ENCODE measurements at places on chromosomes 5 and 9.

DNA sequence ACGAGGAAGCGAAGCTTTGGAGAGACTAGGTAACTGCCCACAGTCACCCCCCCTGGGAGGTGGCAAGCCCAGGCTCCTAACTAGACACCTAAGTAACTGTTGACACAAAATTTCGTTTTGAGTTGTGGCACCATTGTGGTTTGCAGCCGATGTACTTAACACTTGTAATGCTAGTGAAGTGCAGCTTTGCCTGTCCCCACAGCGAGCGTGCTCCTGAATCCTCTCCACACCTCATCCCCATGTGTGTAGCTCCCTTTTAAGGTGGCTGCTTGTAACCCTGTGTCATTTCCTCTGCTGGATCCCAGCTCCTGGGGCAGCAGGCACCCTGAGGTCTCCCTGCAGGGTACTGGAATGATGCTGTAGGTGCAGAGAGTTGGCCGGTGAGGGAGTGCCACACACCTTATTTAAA, 114.9 kb downstream of the TRIO start:
- DNase-seq = no peak

GRCh38 chr5:78843436-78843835, 141.7 kb downstream of the ARSB start:
- no peak for DNase-seq

GRCh38 chr5:83227611-83228010, 150.3 kb downstream of the XRCC4 start:
- DNase-seq = no peak

DNA sequence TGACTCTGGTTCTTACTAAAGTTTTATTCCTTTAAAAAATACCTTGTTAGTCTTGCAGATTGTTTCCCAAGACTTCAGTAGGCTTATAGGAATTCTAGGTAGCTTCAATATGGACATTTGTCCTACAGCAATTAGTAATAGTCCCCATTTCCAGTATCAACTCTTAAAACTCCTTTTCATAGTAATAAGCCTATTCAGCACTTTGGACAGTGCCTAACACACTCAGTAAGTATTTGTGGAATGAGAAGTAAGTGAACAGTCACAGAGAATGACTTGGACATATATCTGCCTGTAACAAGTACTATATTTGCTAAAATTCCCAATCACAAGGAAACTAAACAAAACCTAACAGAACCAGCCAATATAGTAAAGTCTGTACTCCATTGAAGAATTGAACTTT, 1291.8 kb upstream of the DMAC1 start:
- no peak for DNase-seq

GRCh38 chr5:159304961-159305595, 25.2 kb downstream of the IL12B start:
- DNase-seq = no peak

DNA sequence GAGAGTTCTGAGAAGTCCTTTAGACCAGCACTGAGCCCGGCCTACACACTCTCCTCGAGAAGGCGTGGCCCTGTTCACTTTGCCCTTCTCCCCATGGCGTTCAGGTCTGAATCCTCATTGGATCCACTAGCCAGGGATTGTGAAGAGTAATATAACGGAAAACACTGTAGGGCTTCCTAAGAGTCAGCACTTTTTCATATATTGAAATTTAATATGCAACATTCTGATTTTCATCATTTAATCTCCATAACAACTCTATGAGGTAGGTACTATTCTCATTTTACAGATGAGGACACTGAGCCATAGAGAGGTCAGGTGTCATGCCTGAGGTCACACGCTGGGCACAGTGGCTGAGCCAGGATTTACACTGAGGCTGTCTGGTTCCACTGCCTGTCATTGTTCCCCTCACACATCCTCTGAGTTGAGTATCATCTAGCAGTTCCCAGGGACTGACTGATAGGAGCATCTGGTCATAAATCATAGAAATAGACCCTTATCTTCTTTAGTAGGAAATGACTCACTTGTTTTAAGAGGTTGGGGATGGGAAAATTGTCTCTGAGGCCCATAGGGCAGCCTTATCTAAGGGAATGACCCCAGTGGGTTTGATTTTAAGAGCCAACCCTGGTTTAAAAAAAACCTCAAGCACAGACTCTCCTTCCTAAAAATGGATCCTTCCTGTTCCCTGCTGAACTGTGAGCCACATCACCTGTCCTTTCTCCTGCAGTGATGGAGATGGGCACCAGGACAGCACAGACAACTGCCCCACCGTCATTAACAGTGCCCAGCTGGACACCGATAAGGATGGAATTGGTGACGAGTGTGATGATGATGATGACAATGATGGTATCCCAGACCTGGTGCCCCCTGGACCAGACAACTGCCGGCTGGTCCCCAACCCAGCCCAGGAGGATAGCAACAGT, 41.2 kb downstream of the THBS4 start:
- DNase-seq = no peak

- DNase-seq = no peak
Observed at GRCh38 chr9:137970098-137970497, 92.5 kb downstream of the CACNA1B start.

DNA sequence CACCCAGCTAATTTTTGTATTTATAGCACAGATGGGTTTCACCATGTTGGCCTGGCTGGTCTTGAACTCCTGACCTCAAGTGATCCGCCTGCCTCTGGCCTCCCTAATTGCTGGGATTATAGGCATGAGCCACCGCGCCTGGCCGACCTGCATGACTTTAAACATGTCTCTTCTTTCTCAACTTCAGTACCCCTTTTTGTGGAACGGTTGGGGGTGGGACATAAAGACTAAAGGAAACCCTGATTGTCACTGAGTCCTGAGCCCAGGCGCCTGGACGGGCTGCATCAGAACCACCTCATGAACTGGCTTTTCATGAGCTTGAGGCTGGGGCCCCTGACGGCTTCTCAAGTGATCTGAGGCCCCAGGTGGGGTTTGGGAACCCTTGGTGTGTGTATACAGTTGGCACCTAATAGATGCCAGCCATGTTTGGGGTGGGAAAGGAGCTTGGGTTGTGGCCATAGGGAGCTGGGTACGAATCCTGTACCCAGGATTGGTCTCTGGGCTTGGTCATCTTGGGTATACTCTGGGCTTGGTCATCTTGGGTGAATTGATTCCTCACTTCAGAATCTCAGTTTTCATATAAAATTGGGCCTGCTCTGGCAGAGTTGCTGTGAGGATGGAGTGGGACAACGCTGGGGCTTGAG, 2.2 kb downstream of the GRK6 start:
- no peak for DNase-seq

DNA sequence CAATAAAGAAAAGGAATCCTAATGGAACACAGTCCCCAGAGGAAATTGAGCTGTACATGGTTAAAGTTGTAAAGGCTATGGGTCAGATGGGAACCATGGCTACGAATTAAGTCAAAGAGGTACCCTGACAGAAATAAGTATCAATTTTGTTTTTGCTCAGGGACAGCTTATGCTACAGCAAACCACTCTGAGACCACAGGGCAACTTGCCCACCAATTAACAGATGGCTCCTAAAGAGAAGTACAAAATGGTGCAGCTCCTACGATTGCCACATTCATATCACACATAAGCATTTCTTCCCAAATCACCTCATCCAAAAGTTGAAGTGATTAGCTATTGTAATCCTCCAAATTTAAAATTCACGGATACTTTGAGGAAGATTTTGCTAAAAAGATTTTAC, 83.0 kb downstream of the ELAVL2 start:
- no peak for DNase-seq

DNA sequence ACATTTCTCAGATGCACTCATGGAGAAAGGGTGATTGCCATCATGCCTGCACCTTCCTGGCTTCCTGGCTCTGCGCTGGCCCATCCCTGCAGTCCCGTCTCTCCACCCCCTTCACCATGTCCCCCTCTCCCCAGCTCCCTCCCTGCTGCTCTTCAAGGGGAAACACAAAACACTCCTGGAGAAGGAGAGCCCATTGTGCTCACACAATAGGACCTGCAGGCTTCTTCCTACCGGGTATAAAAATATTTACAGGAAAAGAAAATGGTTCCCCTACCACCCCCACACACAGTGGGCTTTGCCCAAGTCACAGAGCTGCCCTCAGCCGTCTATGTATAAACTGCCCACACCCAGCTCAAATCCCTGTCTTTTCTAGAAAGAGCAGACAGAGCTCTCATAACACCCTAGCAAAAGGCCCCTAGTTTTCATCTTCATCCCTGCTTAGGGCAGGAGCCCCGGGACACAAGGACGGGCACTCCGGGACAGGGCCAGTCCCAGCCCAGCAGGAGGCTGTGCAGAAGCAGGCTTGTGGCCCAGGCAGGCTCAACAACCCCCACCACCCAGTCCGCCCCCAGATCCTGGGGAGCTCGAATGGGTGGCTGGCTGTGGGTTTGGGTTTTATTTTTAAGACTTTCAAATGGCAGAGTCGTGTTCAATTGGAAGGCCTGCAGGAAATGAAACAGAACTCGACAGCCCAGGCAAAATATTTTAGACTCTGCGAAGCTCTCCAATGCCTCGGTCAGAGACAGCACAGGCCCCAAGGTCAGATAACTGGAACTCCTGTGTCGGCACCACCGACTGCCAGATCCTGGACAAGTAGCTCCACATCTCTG, 77.3 kb downstream of the LRSAM1 start:
- no peak for DNase-seq

DNA sequence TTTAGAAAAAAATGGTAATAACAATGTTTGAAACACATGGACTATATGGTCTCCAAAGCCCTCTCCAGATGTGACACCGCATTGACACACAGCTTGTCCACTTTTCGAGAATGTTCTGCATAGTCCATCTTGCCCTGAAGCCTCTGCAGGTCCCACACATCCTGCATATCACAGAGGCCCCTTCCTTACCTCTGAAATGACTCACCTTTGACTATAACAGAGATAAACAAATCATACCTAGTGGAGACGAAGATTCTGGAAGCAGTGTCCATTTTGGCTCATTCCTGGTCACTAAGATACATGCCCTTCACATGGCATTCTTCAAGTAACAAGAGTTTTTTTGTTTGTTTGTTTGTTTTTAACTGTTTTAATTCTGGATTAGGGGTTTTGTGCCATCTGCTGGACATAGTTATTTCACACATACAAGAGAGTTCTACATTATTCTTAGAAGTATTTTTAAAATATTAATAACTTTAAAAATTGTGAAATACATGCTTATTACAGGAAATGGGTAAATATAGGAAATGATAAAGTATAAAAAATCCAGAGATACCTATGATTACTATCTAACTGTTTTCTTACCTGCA, 5.1 kb downstream of the ARL14EPL start:
- DNase-seq = no peak

DNA sequence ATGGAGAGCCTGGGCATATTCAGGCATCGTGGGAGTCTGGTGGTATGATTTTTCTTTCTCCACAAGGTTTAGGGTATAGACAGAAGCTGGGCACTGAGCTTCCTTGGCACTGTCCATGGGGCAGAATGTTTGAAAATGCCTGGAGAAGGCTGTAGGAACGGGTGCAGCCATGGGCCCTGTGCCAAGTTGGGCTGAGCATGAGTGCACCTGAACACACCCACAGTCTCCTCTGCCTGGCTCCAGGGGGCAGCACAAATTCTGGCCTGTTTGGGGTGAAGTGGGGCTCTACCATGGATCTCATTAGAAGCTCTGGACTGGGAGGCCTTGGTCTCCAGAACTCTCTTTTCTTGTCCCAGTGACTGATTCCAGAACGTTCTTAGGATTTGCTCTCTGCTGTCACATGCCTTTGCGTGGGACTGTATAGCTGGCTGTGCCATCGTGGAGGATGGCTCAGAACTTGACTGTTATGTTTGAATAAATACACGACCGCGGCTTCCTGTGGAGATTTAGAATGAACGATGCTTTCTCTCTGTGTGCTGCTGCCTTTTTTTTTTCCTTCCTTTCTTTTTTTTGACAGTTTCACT, 229.8 kb downstream of the FANCC start:
- no peak for DNase-seq

- DNase-seq = no peak
Observed at GRCh38 chr9:110546411-110546871, 33.1 kb downstream of the SVEP1 start.

DNA sequence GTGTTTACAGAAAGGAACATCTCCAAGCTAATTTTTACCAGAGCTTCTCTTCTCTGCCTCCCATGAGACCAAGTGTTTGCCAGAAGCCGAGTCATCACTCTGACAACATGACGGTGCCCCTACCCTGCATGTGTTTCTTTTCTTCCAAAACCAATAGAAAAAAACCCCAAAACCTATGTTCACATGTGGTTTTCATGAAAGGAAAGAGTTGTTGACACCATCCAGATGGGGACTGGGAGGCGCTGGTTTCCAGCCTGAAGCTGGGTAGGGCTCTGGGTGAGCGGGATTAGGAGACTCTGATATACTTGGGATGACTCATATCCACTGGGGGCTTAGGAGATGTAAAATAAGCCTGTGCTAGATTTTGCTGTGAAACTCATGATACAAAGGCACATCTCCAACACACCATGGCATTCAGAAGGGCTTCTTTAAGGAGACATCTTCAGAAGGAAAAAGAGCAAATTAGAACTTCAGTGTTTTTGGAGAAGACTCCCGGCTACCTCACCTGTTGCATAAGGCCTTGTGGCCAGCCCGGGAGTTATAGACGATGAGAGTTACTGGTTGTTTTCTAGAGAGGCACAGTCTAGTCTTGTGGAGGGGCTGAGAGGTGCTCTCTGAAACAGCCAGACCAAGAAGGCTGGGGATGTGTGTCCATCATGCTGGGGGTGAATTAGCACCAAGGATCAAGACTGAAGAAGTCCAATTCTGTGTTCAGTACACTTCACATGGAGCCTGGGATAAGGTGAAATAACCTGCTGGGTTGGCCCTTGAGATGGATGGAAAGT, 108.9 kb upstream of the LHFPL2 start:
- no peak for DNase-seq

All from breast epithelium (tissue), 4 donors.